ENCODE measurements at places on chromosomes 3 and 15. TPM values are rescaled to one million over a fixed set of nuclear protein-coding genes. Genes with fewer than 3 reads are reported as not detected.

The ANKRD63 gene
- total RNA-seq = 0.37 TPM

The SLC7A14 gene
- total RNA-seq = not detected

The CD200R1 gene
- 0.05 TPM for total RNA-seq

The SEMA5B gene
- not detected for total RNA-seq

The CAV3 gene
- total RNA-seq = not detected

The PPIP5K1 gene
- total RNA-seq = 7.5 TPM

The CPA3 gene
- not detected for total RNA-seq

The TMEM40 gene
- total RNA-seq = not detected

The CA12 gene
- total RNA-seq = 0.57 TPM

The PPCDC gene
- total RNA-seq = 16.9 TPM

The PLCH1 gene
- total RNA-seq = 0.29 TPM

The ROBO1 gene
- 75.4 TPM for total RNA-seq

The RAB7A gene
- total RNA-seq = 88.0 TPM

The PPP1R14D gene
- total RNA-seq = not detected

The TF gene
- total RNA-seq = 0.74 TPM
